Activated CD4-positive, alpha-beta T cell treated with anti-CD3 and anti-CD28 coated beads for 48 hours (primary cell): ENCODE measurements at places on chromosomes 16 and 17.

GRCh38 chr17:6506679-6507231 lies 49.6 kb downstream of the PITPNM3 start:
- DNase-seq: no peak

DNA sequence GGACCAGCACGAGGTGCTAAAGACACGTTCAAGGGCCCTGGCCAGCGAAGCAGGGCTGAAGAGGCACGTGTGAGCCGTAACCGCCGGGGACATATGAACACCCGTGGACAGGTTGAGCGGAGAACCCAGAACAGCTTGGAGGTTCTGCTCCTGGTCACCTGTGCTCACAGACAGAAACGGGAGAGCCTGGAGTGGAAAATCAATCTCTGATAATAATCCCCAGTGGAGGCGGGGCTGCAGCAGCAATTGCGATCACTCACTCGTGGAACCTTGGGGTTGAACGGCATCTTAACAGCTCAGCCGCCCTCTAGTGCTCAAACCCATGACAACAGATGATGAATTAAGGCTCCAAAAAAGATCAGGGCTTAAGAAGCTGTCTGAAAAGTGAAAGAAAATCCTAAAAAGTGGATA lies 25.6 kb downstream of the WIPI1 start:
- peak; percentile 63 for DNase-seq

- DNase-seq: no peak
Observed at GRCh38 chr17:47120521-47121095, 68.5 kb downstream of the CDC27 start.

DNA sequence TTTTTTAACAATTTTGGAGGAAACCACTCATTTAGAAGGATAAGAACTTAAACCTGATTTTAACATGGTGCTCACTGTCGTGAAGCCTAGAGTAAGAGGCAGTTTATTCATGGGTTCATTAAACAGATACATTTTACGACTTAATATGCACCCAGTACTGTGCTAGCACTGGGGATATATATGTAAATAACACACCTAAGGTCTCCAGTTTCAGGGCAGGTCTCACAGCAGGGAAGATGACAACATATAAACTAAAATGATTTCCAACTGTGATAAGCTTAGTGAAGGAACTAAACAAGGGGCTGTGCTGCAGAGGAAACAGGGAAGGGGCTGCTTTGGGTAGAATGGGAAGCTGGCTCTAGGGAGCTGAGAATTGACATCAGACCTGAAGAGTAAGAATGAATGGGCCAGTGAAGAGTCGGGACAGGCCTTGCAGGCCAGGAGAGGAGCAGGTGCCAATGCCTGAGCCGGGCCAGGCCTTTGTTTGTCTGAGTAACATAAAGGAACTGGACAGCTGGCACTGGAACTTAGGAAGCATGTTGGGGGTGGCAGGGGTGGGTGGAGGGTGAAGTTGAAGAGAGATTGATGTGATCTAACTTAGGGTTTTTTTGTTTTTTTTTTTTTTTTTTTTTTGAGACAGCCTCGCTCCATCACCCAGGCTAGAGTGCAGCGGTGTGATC lies 12.1 kb downstream of the NT5M start:
- no peak for DNase-seq

- no peak for DNase-seq
Observed at GRCh38 chr17:38459567-38459966, 31.3 kb downstream of the ARHGAP23 start.

- no peak for DNase-seq
Observed at GRCh38 chr16:7914748-7915147, 582.1 kb downstream of the RBFOX1 start.

DNA sequence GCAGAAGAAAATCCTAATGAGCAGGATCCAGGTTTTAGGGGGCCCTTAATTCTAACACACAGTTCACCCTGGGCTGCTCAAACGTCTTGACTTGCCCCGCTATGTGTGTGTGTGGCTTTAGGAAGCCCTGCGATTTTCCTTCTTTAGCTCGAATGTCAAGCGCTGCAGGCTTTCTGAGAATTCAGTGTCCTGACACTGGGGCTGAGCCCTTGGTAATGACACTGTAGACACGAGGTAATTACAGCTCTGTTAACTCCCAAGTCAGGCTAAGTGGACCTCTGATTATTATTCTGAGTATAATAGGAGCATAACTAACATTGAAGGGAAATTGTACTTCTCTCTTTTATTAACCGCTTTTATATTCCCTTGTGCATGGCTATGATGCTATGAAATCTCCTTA lies 202.1 kb downstream of the RBFOX1 start:
- DNase-seq: no peak

DNA sequence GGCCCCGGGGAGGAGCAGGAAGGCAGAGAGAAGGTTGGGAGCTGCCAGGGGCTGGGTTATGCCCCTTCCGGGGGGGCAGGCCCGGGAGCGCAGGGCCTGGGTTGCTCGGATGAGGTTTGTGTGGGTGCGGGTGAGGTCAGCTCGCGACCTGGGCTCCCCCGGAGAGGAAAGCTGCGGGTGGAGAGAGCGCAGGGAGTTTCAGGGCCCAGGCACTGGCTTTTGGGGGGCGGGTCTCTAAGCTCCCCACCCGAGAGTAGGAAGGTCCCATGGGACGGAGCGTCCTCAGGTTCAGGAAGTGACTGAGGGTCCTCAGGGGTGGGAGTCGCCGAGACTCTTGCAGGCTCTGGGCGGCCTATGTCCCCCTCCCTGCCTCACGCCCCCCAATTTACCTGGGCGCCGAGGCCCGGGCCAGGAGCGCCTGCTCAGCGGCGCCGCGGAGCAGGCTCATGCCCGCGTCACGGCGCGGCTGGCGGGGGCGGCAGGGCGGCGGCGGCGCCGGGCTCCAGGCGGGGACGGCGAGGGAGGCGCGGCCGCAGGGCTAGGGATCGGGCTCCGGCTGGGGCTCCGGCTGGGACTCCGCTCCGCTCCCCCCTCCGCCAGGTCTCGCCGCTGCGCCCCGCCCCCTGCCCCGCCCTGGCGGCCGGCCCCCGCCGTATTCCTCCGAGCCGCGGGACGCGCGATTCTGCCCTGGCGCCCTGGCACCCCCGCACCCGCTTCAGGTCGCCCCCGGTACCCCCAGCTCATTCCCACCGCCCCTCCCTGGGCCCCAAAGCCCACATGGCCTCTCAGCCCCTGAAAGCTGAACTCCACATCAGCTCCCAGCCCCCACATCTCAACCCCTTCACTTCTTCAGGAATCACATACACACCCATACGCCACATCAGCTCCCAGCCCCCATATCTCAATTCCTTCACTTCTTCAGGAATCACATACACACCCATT lies at the start of gene DOK4:
TSS of gene DOK4 (minus strand) at position 578 of the 942 bp plus-strand sequence. CDS start 6,986 bp downstream, outside the sequence.
- DNase-seq: peak; percentile 88

GRCh38 chr17:10063730-10064241 lies 134.6 kb downstream of the GAS7 start:
- no peak for DNase-seq

DNA sequence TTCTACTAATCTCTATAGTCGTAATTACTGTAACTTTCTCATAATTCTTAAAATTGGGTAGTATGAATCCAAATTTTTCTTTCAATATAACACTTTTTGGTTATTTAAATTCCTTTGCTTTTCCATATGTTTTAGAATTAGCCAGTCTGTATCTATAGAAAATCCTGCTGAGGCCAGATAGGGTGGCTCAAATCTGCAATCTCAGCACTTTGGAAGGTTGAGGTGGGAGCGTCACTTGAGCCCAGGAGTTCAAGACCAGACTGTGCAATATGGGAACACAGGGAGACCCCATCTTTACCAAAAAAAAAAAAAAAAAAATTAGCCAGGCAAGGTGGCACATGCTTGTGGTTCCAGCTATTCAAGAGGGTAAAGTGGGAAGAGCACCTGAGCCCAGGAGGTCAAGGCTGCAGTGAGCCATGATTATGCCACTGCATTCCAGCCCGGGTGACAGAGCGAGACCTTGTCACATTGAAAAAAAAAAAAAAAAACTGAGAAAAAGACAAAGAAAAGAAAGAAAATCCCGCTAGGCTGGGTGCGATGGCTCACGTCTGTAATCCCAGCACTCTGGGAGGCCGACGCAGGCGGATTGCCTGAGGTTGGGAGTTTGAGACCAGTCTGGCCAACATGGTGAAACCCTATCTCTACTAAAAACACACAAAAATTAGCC lies 9.3 kb downstream of the TERF2 start:
- no peak for DNase-seq

DNA sequence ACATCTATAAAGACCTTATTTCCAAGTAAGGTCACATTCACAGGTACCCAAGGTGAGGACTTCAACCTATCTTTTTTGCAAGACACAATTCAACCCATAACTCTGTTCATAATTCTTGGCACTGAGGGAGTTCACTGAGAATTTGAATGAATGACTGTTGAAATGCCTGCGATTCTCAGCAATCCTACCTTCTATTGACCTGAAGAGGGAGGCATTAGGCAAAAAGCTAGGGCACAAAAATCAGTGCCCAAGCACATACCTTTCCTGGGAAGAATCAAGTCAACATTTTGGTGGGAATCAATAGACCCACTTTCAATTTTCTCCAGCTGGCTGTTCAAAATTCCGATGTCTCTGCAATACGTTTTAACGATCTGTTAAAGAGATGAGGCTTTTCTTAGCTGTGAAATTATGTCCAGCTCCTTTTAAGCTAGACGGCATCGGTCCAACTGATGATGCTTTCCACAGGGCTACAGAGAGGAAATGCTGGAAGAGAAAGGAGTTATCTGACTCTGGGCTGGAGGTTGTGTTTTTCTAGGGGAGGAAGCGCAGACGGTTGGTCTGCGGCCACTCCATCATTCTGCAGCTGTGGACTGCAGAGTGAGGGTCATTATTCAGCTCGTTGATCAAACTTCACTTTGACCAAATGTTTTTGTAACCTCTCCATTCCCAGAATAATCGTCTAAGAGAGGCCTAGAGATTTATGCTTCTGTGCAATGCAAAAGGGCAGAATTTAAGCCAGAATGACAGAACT lies 25.2 kb downstream of the BCO1 start:
- no peak for DNase-seq

DNA sequence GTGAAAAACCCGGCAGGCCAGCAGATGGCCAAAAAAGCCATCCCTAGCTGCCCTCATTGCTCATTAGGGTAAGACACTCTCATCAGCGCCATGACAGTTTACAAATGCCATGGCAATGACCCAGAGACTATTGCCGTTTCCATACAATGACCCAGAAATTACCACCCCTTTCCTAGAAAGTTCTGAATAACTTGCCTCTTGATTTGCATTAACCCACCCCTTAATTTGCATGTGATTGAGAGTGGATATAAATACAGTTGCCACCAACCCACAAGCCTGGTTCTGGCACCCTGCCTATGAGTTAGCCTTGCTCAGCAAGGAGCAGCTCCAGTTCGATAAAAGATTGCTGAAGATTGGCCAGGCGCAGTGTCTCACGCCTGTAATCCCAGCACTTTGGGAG lies 16.1 kb upstream of the C16orf54 start:
- DNase-seq: no peak

DNA sequence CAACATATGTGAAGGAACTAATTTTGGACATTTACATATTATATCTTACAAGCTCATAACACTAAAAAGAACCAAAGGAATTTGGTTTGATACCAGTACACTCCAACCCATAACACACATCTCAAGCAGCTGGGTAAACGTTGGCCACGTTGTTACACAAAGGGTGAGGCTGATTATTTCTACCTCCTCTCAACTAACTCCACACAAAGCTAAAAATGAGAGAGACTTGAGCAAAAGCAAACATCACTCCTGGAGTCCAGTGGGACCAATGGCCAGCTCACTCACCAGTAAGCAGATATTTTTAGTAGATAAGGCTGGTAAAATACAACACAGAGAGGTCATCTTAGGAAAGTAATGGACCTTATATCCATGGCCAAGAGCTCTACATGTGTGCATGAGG lies 207.6 kb downstream of the MRTFB start:
- no peak for DNase-seq

DNA sequence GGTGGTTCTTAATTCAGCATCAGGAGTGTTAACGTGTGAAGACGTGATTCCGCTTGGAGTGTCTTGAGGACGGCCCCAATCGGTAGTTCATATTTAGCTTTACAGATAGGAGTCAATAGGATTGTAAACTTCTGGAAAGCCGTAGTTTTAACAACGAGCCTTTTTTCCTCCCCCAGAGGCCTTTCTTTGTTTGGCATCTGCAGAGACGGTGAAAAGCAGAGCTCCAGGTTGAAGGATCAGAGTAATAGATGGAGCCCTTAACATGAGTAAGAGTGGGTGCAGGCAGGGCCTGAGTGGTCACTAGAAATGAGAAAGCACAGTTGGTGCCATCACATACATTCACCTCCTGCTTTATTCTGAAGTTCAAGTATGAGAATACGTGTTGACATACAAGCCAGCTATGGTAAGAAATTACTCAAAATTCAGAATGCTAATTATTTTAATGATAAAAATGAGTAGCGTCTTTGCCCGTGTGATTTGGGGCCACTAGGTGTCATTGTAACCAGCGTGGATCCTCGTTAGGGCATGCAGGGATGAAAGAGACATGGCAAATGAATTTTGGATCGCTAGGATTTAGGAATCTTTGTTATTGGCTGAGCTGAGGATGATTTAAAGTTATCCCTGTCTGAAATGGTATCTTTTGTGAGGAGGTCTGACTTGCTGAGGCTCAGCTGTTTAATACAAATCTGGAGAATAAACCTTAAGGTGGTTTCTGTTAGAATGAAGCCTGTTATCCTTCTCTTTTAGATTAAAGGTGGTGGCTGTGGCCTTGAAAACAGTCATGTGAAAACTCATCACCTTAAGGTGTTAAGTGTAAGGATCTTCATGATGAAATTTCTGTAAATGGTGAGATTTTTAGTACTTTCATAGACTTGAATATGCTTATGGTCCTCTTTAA lies 18.6 kb downstream of the PRCD start:
- DNase-seq: peak; percentile 33

DNA sequence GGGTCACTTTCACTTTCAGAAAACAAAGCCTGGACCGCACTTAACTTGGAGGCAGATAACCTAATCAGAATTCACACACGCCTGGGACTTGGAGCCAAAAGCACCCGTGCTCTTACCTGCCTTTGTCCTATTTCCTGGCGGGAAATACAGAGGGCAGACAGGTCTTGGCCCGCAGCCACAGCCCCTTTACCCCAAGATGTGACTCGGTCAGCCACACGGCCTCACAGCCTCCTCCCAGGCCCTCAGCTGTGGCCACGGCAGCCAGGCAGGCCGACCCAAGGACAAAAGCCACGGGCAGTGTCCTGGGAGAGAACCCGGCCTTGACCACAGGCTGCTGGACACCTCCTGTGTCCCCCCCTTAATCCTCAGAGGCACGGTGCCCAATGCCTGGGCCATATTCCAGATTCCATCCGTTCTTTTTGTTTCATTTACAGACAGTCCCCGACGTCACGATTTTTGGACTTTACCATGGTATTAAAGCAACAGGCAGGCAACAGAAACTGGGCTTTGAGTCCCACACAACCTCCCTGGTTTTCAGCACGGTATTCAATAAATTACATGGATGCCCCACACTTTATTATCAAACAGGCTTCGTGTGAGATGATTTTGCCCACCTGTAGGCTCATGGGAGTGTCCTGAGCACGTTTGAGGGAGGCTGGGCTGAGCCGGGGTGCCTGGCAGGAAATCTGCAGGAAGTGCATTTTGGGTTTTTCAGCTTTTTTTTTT lies 30.1 kb upstream of the GAA start:
- no peak for DNase-seq

DNA sequence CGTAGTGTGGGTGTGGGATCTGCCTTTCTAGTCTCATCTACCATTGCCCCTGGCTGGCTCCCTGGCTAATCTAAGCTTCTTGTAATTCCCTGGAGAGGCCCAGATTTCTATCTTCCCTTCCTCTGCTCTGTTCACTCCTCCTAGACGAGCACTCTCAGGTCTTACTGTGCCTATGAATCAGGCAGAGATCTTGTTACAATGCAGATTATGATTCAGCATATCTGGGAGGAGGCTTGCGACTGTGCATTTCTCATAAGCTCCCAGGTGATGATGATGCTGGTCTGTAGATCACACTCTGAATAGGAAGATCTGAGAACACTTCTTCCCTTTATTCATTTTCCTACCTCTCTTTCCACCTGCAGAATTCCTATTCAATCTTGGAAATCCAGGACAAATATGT lies 200.1 kb downstream of the CBLN1 start:
- DNase-seq: no peak
